8988T (cell line): ENCODE measurements at places on chromosomes 7 and 10.

GRCh38 chr10:84825330-84825729 lies 496.9 kb downstream of the CCSER2 start:
- no peak for DNase-seq

DNA sequence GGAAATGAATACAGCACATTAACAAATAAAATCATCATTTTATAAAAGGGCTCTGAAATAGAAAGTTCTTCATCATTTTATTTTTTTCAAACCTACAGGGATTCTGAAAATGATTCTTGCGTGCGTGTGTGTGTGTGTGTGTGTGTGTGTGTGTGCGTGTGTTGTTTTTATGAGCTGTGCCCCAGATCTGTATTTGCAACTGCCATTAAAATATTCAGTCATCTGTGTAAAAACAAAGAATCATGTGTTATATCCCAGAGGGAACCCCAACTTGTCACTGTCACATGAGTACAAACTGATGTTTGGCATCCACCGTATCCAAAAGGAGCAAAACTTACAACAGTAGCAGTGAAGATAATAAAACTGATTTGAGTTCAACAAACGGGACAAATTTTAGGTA lies 635.4 kb upstream of the PFKP start:
- no peak for DNase-seq

- DNase-seq: no peak
Measured at GRCh38 chr7:13093160-13093559, 405.7 kb downstream of the ARL4A start.

DNA sequence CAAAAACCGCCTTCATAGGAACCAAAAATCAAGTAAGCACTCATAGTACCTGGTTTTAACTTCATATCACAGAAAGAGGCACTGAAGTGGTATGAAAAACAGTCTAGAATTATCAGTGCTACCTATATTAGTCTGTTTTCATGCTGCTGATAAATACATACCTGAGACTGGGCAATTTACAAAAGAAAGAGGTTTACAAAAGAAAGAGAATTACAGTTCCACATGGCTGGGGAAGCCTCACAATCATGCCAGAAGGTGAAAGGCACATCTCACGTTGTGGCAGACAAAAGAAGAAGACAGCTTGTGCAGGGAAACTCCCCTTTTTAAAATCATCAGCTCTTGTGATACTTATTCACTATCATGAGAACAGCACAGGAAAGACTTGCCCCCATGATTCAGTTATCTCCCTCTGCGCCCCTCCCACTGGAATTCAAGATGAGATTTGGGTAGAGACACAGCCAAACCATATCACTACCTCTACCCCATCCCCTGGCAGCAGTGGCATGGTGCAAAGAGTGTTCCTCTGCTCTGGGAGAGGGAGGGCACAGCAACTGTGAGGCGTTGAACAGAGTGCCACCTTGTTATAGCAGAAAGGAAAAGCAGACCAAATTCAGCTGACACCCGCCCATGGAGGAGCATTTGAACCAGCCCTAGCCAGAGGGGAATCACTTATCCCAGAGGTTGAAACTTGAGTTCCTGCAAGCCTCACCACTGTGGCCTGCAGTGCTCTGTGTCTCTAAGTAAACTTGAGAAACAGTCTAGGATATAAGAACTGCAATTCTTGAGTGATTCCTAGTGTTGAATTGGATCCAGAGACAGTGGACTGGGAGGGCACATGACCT lies 61.9 kb upstream of the PTPRZ1 start:
- no peak for DNase-seq

GRCh38 chr7:88888684-88889083 lies 93.1 kb upstream of the TEX47 start:
- no peak for DNase-seq

DNA sequence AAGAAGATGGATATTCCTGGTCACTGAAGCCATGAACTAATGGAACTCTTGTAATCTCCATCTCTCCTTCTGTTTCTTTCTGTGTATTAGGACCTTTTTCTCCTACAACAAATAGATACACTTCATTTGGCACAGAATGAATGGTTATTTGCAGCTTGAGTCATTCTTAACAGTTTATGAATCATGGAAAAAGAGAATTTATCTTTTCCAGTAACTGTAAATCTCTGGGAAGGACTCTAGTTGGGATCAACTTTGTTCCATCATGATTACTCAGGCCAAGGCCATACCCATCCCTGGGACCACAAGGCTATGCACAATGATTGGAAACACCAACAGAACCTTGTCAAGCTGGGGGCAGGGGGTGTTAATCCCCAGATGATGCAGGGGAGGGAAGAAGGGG lies 36.1 kb upstream of the MDFIC start:
- DNase-seq: no peak

DNA sequence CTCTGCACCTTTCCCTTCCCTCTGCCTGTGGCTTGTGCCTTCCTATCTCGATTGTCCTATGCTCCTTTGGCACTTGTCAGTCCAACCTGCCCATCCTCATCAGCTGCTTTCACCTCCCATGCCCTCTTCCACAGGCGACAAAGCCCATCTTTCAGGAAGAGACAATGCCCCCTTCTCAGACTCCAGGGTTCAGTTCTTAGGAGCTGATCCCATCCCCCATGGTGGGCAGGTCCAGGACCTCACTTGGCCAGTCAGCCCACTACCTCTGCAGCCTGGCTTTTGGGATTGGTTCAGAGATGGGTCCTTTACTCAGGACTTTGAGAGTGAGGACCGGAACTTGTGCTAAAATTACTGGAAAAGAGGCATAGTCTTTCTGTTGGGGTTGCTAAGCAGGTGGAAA lies 74.0 kb upstream of the NANOS1 start:
- no peak for DNase-seq

DNA sequence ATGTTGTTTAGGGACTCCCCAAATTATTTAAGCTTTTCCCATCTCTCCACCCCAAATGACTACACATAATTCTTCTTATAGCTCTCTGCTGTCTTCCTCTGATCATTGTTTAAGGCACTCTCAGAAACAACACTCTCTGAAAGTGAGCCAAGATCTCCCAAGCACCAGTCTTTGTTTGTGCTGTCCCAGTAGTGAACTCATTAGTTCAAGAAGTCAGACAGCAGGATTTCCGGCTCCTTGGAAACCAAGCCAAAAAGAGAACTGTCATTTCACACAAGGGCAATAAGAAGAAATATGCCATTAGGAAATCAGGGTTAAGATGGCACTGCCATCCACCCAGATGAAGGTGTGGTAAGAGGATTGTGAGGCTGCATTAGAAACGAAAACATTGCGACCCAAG lies 83.1 kb downstream of the FZD1 start:
- no peak for DNase-seq

- DNase-seq: no peak
Measured at GRCh38 chr10:96133135-96133534, 3.0 kb downstream of the ZNF518A start.

DNA sequence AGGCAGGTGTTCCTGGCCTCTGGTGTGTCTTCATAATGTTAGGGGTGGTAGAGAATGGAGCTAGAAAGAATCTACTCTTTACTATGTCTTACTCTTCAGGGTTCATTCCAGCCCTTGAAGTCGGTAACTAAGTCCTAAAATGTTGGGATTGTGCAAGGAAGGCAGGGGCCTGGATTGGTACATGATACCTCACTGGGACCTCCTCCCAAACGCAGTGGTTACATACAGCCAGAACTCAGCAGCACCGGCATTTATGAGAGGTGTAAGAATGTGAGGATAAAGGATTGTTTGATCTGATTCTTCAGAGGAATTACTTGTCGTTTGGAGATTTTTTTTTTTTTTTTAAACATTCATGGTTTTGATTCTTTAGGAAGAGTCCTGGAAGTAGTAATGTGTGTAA lies 6.9 kb downstream of the COMTD1 start:
- DNase-seq: no peak

- no peak for DNase-seq
Measured at GRCh38 chr7:35685781-35686180, 9.2 kb downstream of the HERPUD2 start.

DNA sequence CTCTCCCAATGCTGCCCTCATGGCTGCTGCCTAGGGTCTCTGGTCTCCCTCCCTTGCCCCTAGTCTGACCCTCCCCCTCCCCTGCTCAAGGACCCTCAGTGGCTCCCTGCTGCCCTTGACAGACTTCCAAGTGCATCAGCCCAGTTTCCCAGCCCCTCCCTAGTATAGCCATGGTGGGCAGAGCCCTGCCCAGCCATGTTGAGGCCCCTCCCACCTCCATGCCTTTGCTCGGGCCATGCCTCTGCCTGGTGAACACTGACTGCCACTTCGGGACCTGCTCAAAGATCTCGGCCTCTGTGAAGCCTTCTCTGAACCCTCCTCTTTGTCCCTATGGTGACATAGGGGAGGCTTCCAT lies 73.2 kb downstream of the MYL10 start:
- no peak for DNase-seq

GRCh38 chr7:79332091-79332490 lies 121.4 kb downstream of the MAGI2 start:
- no peak for DNase-seq

- no peak for DNase-seq
Measured at GRCh38 chr7:135330088-135330487, 96.5 kb downstream of the STRA8 start.

DNA sequence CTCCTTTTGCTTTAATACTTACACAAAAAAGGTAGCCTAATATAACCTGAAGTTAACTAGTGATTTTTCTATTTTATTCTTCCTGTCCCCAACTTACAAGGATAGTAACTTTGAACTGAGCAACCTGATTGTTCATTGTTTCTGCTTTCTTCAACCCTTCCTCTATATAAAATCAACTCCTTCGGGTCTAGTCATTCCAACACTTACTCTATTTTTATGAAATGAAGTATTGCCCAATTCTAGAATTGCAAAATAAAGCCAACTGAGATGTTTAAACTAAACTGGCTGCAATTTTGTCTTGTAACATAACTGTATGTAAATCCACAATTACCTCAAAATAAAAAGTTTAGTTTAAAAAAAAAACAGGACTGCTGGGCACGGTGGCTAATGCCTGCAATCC lies 20.3 kb upstream of the DNA2 start:
- DNase-seq: no peak

DNA sequence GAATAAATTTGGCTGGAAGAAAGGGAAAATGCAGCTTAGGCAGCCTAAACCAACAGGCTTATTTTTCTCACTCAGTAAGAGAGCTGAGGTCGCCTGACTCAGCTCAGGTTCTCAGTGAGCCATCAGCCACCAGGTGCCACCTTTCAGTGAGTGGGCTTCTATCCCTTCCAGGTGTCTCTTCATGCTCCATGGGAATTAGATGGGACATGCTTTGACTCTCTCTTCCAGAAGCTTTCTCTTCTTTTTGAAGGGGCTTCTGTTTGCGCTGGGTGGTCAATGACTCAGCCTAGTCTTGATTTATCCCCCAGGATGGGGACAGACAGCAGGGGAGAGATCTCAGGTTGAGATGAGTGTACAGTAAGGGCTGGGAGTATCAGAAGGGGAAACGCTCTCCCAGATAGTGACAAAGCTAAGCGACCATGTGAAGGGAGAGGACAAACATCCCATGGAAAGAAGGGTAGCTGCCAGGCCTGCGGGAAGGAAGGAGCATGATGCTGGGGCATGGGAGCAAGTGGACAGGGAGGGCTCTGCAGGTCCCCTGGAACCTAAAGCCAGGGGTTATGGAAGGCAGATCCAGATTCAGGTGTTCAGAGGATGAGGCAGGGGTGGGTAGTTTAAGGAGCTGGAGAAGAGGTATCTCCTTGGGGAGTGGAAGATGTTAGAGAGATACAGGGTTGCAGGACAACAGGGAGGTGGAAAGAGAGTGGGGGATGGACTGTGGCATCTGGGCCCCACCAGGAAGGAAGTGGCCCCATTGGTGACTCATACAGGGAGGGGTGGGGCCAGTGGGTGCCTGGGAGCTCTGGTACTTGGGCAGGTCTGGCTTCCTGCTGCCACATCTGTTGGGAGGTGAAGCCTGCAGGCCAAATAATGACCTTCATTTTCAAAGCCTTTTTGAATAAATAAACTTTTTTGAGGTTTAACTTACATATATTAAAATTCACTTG lies 32.5 kb downstream of the OGDH start:
- peak; percentile 50 for DNase-seq

GRCh38 chr10:48555310-48556042 lies 49.4 kb downstream of the ARHGAP22 start:
- DNase-seq: no peak

GRCh38 chr10:122461729-122462532 lies 578 bp downstream of the HTRA1 start:
- DNase-seq: no peak

GRCh38 chr10:8400151-8400550 lies 345.7 kb downstream of the GATA3 start:
- no peak for DNase-seq

DNA sequence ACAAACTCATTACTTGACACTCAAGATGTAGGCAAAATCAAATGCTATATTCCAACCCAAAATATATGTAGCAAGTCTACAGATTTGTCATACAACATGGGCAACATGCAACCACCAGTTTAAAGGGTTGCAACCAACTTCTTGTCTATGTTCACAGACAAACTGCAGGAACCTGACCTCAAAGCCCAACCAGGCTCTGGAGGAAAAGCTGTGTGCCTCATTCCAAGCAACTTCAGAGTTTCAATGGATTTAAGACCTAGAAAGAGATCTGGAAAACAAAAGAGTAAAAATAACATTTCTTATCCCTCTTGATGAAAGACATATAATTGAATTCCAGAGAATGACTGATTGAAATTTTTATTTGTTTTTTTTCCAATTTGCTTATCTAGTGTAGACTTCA lies 300.5 kb upstream of the ETV1 start:
- no peak for DNase-seq

DNA sequence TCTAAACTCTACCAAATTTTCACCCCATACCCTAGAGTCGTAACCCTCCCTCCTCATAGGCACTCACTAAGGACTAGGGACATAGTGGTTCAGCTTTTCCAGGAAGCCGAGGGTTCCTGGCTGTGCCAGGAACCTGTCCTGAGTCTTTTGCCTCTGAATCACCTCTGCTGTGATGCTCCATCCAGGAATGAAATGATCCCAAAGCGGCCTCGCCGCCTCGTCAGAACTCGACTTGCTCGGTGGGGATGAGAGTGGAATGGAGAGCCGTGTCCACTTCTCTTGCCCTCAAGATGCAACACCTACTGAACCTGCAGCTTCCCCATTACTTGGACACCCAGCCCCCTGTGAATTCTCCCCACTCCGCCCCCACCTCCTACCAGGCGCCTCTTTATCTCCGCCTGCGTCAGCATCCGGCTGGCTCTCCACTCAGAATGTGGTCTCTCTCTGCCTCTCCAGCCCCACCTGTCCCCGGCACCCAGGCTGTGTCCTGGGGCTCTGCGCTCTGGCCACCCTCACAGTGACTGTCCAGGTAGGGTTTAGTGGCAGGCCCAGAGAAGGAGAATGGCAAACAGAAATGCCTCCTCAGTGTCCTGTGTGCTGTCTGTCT lies 366.1 kb upstream of the ZNF32 start:
- DNase-seq: no peak

GRCh38 chr10:9137368-9137767 lies 1082.9 kb downstream of the GATA3 start:
- no peak for DNase-seq

GRCh38 chr7:155009570-155010157 lies 6.7 kb upstream of the PAXIP1 start:
- DNase-seq: no peak

- no peak for DNase-seq
Measured at GRCh38 chr10:29254123-29255046, 34.5 kb upstream of the LYZL1 start.

- DNase-seq: no peak
Measured at GRCh38 chr10:76881477-76882220, 756.0 kb downstream of the KCNMA1 start.
